ENCODE measurements at places on chromosomes 2 and 18. TPM values are rescaled to one million over a fixed set of nuclear protein-coding genes. Genes with fewer than 3 reads are reported as not detected.

PROM2 gene
- 6.0 TPM for total RNA-seq

HJURP gene
- total RNA-seq = 1.2 TPM

UGT1A3 gene
- not detected for total RNA-seq

SERPINB3 gene
- not detected for total RNA-seq

LTBP1 gene
- total RNA-seq = 36.0 TPM

SCYGR8 gene
- not detected for total RNA-seq

CD226 gene
- 5.8 TPM for total RNA-seq

MARCHF7 gene
- 83.2 TPM for total RNA-seq

FMNL2 gene
- total RNA-seq = 69.5 TPM

CCDC148 gene
- 1.2 TPM for total RNA-seq

RGPD4 gene
- total RNA-seq = 0.23 TPM

MAP3K19 gene
- not detected for total RNA-seq

CYRIA gene
- total RNA-seq = 24.2 TPM

RHBDD1 gene
- total RNA-seq = 38.4 TPM

ASAP2 gene
- total RNA-seq = 30.9 TPM

Measured in upper lobe of right lung (tissue), 1 donor.